ENCODE measurements at places on chromosomes 1 and 21.

DNA sequence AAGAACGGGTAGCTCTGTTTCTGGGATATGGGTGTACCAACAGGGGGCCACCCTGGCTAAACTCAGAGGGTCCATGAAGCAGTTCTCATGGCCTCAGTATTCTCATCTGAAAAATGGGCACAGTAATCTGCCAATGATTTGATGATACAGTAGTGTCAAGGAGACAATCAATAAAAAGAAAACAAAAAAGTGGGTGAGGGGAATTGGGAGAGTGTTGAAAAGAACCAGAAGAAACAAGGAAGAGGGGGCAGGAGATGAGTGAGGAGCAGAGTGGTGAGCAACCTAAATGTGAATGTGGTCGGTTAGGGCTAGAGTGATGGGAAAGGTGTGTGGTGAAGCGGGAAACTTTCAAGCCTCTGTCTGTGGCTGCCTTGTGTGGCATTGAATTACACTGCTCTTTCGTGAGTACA, 2.0 kb downstream of the SLAMF7 start:
- DNase-seq, result no peak

DNA sequence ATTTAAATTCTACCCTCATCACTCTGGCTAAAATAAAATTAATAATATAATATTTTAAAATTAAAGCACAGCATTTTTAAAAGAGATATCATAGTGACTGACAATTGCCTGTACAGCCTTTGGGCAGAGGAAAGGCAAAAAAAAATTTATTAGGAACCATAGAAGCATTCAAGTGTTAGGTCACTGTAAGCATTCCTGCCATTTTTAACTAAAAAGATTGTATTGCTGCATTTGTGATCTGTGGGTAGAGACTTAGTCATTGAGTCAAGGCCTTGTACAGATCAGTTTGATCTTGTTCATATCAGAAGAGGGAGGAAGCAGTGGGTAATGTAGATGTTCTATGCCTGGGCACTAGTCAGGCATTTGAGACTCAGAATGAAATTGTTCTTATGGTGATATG, 109.9 kb downstream of the LYPLAL1 start:
- DNase-seq, result no peak

GRCh38 chr21:32186804-32187203, 92.0 kb downstream of the MIS18A start:
- no peak for DNase-seq

- DNase-seq, result peak; percentile 84
These were observed 3.5 kb upstream of the RIMS3 start for GRCh38 chr1:40668769-40669525.

DNA sequence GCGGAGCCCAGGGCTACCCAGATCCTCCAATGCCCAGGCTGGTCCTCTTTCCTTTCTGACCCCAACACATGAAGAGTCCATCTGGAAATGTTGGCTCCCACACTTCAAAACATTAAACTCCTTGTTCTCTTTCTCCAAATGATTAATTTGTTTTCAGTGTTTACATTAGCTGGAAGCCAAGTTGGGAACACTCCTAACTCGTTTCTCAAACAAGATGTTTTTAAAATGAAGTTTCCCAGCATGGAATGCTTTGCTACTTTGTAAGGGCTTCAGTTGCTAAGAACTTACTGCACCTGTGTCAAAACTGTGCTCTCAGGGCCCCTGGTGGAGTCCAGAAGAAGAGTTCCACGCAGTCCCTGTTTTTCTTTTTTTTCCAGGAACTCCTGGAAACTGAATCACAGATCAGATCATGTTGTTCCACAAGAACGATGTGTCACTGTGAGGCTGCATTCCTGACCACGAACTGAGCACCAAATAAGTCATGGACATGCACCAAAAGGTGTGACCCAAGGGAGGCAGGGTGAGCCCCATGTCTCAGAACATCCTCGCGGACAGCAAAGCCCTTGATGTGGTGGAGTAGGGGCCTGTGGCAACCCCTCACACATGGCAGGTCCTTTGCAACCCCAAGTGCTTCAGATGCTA, 257.3 kb downstream of the KCNJ6 start:
- peak; percentile 80 for DNase-seq

Data from AG08396 (cell line).